ENCODE measurements at places on chromosomes 1 and 21.
A peak's percentile ranks its signal among the peaks of the same experiment; 100 is the strongest.

GRCh38 chr1:217953922-217954321 is 322.8 kb downstream of the SPATA17 start:
- DNase-seq, result no peak

DNA sequence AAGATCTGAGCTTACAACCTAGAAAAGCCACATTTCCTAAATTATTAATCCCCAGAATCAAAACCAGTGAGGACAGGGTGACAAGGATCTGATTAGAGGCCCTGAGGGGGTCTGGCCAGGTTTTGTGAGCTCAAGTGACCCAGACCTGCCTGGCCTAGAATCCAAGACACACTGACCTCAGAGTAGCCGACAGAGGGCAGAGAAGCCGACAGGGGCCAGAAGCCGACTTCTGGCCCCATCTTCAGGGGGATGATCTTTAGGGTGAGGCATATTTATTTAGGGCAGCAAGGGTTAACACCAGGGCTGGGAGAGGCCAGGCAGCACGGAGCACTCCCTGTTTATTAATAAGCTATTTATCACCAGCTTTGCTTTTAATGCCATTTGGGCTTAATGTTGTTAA is 45.3 kb downstream of the CASZ1 start:
- no peak for DNase-seq

GRCh38 chr1:30147188-30147587 is 576.2 kb downstream of the MATN1 start:
- DNase-seq, result no peak

DNA sequence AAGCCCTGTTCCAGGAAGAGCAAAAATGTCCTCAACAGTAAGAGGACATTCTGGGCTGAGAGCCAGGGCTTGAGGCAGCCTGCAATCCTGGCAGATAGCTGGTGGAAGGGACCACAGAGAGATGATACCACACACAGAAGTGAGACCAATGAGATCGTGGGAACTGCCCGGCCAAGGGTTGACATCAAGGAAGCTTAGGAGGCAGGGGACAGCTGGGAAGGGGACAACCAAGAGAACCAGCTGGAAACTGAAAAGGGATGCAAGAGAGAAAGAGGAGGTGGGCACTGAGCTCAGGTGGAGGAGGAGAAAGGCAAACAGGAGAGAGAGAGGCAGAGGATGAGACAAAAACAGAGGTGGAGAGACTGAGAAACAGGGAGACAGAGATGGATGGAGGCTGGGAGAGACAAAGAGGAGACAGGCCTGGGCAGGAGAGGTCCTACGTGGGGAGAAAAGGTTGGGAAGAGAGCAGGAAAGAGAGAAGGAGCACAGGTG is 9.2 kb downstream of the PDZK1IP1 start:
- no peak for DNase-seq

DNA sequence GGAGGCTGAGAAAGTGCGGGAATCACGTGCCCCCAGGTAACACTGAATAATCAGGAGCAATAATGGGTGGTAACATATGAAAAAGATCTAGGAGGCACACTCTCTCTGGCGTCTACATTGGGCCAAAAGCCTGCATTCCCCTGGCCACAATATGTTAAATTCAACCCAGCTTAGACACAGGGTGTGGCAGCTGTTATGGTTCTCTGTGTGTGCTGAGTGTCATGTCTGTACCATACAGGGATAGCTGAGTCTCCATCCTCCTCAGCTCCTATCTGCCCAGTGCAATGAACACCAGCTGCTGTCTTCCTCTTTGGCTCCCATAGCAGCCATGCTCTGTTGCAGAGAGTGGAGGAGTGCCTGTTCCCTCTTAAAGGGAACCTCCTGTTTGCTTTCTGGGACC is 14.3 kb downstream of the S100A11 start:
- no peak for DNase-seq

DNA sequence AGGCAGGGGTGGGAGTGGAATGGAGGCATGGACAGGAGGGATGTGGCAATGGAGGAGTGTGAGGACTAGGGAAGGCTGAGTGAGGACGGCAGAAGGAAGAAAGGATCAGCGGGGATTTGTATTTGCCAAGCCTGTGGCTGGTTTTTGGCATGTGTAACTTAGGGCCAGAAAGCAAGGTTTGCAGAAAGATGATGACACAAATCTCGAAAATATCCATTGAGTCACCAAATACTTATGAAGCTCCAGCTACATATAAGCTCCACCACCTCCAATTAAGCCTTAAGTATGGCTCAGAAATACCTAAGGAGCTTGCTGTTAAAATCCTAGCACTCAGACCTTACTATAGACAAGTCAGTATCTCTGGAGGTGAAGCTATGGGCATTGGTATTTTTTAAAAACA is 90.1 kb downstream of the OMA1 start:
- no peak for DNase-seq

DNA sequence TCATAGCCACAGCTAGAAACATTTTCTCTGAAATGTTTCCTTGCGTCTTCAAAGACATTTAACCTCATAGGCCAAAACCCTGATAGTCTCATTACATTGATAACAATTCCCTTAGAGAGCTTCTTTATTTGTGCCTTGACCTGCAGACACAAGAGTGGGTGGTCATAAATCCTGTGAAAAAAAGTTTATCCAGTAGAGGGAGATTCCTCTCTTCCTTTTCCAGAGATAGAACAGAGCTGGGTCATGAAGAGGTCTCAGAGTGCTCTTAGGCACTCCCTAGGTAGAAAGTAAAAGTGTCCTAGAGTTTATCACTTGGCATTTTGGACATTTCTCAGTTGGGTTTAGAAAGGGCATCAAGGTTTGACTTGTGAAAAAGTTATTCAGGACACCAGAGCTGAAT is 426.1 kb downstream of the NUF2 start:
- no peak for DNase-seq

- DNase-seq, result no peak
Measured at GRCh38 chr1:68826836-68827235, 330.0 kb upstream of the DEPDC1 start.

- DNase-seq, result no peak
Measured at GRCh38 chr1:182754087-182754486, 35.5 kb upstream of the NPL start.

DNA sequence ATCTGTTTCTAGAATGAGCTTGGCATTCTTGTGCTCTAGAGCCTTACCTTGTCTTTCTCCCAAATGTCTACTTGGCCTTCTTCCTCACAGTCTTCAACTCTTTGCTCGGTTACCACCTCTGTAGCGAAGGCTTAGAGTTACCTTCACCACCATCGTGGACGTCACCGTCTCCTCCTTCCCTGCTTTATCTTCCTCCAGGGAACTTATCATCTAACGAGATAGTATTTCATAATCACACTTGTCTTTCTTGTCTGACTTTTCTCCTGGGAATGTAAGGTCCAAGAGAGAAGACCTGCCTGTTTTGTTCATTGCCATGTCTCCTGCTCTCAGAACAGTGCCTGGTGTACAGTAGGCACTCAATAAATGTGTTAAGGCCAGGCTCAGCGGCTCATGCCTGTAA is 115.6 kb downstream of the GREM2 start:
- DNase-seq, result no peak

- DNase-seq, result no peak
Measured at GRCh38 chr1:24770881-24771280, 25.6 kb downstream of the CLIC4 start.

DNA sequence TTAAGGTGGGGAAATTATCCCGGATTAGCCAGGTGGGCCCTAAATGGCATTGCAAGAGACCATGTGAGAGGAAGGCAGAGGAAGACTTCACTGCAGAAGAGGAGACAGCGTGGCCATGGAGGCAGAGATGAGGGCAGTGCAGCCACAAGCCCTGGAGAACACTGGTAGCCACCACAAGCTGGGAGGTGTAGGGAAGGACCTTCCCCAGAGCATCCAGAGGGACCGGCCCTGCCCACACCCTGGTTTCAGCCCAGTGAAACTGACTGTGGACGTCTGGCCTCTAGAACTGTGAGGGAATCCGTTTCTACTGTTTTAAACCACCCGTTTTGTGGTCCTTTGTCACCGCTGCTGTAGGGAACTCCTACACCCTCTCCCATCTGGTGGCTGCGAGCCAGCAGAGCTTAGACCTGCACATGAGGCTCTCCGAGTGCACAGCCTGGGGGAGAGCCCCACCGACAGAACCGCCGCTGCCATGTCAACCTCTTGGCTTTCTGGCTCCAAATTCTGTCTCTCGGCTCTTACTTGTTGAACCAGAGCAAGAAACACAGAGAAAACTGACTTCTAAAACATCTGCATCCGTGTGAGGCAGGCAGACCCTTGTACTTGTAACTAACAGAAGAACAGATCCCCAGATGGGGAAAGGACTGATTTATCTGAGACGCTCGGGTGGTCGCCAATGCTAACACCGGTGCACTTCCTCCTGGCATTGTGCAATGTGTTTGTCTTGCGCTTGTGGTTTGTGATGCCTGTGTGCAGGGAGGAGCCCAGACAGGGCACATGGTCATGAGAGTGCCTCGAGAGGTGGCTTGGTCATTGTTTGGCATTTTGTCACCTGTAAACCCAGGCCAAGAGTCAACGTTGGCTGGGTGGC is 90.8 kb upstream of the TMPRSS2 start:
- no peak for DNase-seq

DNA sequence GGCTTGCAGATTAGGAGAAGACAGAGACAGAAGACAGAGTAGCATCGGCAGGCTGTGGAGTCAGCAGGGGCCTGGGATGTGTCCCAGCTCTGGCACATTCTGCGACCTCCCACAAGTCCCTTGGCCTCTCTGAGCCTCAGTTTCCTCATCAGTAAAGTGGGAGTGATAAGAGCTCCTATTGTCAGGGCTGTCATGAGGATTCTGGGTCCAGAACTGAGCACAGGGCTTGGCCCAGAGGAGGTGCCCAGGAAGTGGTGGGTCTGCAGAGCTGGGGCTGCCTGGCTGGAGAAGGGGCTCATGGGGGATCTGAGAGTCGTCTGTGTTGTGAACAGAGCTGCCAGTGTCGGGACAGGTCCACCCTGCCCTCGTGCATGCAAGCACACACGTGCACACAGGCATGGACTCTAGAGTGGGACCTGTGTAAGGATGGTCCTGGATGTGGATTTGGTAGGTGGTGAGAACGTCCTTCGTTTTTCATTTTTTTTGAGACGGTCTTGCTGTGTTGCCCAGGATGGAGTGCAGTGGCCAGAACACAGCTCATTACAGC is 262.9 kb downstream of the PTPRU start:
- no peak for DNase-seq

- DNase-seq, result no peak
Measured at GRCh38 chr1:201383647-201384405, 6.3 kb upstream of the TNNT2 start.

DNA sequence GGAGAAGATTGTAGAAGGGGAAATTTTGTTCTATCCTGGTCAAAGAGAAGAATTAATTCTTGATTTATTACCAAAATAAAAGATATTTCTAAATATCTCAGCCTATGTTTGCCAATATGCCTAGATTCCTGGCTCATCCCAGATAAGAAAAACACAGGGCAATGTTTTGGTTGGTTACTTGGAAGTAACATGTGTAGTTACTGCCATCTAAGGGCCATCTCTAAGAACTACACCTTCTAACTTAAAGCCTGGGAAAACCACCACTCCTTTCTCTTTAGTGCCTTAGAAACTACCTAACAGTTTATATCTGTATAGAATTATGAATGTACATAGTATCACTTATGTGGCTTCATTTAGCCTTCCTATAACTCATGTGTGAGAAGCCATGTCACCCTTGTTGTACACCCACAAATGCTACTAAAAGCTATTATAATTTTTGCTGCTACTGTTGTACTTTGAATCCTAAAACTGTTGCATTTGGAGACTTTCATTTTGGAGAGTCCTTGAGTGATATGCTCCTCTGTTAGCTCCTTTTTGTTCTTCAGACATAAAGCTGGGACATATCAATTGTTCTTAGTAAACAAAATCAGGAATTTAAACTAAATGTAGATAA is 4.5 kb downstream of the AIM2 start:
- DNase-seq, result peak; percentile 72

GRCh38 chr21:32336711-32337110 is 38.1 kb downstream of the MRAP start:
- no peak for DNase-seq
